Fibroblast of lung (primary cell): ENCODE measurements at places on chromosomes 16 and 17. TPM values are rescaled to one million over a fixed set of nuclear protein-coding genes. Genes with fewer than 3 reads are reported as not detected.

Gene PROCA1
- 2.3 and 2.6 TPM in 2 replicates for total RNA-seq

Gene B9D1
- 20.8 and 38.5 TPM in 2 replicates for total RNA-seq

Gene SPATA22
- 0.17 and 0.51 TPM in 2 replicates for total RNA-seq

Gene SNN
- total RNA-seq: 19.3 and 24.9 TPM in 2 replicates

Gene ASPHD1
- 5.4 and 5.9 TPM in 2 replicates for total RNA-seq

Gene CACNA1H
- 0.26 and 1.2 TPM in 2 replicates for total RNA-seq

Gene CDC27
- total RNA-seq: 81.9 and 106 TPM in 2 replicates

Gene AOC2
- 0.26 and 0.33 TPM in 2 replicates for total RNA-seq

Gene PRR29
- 0.17 and 0.26 TPM in 2 replicates for total RNA-seq

Gene SSTR5
- total RNA-seq: not detected in 2 replicates

Gene MPP3
- 4.4 and 6.9 TPM in 2 replicates for total RNA-seq

Gene HS3ST4
- total RNA-seq: not detected in 2 replicates

Gene GAS2L2
- not detected in 2 replicates for total RNA-seq

Gene ELMO3
- 0.26 and 0.33 TPM in 2 replicates for total RNA-seq
